Kidney tubule cell (primary cell): ENCODE measurements at places on chromosomes 1 and 21.
A peak's percentile ranks its signal among the peaks of the same experiment; 100 is the strongest.

DNA sequence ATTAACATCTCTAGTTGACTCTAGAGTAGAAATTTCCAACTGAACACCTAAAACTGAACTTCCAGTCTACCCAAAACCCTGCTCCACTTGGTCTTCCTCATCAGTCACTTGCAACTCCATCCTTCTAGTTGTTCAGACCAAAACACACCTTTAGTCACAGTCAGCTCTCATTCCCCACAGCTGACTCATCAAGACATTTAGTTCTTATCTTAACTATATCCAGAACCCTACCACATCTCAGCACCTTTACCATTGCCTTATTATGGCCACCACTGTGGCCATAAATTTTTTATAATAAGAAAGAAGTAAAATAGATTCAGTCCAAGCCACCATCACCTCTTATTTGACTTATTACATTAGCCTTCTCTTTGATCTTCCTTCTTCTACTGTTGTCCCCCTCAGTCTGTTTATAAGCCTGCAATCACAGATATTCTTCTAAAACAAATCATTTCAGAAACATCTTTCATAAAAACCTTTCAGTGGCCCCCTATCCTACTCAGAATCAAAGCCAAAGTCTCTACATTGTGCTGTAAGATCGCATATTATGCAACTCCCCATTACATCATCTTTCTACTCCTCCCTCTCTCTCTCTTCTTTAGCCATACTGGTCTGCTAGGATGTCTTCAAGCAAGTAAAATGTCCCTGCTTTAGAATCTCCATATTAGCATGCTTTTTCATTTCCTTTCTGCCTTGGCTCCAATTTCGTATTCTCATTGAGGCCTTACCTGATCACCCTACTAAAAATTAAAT is 275.9 kb downstream of the LRRC40 start:
- peak; percentile 23 for DNase-seq

DNA sequence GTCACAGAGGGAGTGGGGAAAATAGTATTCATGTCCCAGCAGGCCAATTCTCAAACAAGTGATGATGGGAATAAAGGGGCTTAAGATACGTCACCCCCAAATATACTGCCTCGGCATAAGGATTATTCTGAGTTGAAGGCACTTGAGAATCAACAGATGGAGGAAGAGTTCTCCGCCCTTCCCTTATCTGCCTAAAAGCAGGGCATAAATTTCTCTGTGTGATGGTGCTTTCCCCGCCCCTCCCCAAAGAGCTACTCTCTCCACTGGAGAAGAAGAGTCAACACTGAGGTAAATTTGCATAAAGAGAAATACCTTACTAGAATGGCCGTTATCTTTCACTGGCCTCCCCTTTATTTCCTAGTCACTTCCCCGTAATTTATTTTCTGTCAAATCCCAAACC is 18.7 kb downstream of the BECN2 start:
- DNase-seq = no peak

DNA sequence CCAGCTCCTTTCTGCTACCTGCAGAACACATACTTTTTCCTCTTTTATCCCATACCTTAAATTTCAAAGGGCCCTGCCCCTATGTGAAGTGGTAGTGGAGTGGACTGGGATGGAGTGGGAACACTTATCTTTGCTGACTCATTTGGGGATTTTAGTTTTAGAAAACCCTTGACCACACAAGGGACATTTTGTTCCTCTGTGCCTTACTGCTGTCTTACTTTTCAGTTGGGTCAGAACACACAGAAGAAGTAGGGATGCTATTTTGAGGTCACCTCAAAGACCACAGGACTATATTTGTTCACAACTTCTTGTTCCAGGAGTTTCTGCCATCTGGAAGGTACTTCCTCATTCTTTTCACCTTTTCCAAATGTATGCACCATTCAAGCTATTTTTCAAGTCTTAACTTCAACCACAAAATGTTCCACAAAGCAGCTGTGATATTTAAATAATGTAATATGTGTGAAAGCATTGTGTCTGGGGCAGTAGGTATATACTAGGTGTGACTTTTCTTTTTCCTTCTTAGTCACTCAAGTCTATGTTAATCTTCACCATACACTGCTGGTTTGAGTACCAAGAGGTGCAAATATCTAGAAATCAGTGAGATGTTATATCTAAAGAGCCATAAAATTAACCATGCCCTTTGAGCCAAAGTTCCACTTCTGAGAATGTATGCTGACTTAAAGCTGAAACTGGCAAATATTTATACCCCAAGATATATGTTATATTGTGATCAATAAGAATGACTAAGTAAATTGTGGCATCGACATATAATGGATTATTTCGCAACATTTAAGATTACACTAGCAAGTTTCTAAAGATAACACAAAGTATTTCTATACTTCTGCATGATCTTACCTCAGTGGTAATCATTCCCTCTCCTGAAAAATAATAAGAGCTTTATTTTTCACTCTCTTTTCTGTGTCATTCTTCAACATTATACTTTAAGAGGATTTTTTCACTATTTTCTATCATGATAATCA is 308.5 kb downstream of the MRPL39 start:
- peak; percentile 22 for DNase-seq

DNA sequence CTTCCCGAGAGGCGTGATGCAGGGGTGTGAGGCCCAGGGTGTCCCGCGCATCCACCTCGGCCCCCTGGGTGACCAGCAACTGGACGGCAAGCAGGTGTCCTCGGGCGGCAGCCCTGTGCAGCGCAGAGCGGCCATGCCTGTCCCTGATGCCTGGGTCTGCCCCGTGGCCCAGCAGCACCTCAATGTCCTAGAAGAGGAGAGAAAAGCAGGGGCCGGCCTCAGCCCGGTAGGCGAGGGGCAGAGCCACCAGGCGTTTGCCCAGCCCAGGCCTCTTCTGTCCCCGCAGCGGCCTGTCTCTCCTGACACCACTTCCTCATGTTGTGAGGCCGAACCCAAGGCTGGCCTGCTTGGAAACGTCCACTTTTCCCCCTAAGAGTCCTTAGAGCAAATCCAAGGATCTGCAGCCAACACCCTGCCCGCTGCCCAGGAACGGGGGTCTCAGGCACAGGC is 1.7 kb downstream of the ANKRD65 start:
- no peak for DNase-seq

GRCh38 chr1:219958875-219959417 is 30.6 kb upstream of the SLC30A10 start:
- no peak for DNase-seq

GRCh38 chr1:14255233-14255632 is 343.3 kb upstream of the KAZN start:
- DNase-seq = no peak

- no peak for DNase-seq
These were observed 42.9 kb upstream of the SLC44A3 start for GRCh38 chr1:94777281-94777680.

- no peak for DNase-seq
These were observed 5.9 kb upstream of the PTPRF start for GRCh38 chr1:43524804-43525203.

DNA sequence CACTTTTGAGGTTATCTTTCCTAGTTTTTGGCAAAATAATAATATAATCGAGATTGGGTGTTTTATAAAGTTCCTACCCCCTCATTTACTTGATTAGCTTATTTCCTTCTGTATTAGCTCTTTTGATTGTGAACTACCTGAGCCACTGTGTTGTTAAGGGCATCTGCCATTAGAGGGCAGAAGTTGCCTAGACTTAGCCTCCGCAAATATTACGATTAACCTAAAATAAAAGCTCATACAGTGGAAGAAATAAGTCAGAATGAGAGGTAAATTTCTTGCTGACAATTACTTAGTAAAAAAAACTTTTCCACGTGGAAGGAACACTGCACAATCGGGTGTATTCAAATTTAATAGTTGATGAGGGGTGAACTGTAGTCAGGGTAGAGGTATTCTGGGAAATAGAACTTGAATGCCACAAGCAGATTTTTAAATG is 2.3 kb downstream of the H3-3A start:
- peak; percentile 68 for DNase-seq

GRCh38 chr1:31005198-31005597 is 60.3 kb downstream of the PUM1 start:
- DNase-seq = no peak

- DNase-seq = no peak
These were observed 249.6 kb downstream of the PTPRC start for GRCh38 chr1:198888379-198888943.

GRCh38 chr1:246726881-246727280 is 2.7 kb downstream of the SCCPDH start:
- DNase-seq = no peak

GRCh38 chr1:229986737-229987337 is 80.2 kb upstream of the GALNT2 start:
- no peak for DNase-seq

GRCh38 chr1:228079601-228080263 is 2.8 kb upstream of the ARF1 start:
- no peak for DNase-seq

DNA sequence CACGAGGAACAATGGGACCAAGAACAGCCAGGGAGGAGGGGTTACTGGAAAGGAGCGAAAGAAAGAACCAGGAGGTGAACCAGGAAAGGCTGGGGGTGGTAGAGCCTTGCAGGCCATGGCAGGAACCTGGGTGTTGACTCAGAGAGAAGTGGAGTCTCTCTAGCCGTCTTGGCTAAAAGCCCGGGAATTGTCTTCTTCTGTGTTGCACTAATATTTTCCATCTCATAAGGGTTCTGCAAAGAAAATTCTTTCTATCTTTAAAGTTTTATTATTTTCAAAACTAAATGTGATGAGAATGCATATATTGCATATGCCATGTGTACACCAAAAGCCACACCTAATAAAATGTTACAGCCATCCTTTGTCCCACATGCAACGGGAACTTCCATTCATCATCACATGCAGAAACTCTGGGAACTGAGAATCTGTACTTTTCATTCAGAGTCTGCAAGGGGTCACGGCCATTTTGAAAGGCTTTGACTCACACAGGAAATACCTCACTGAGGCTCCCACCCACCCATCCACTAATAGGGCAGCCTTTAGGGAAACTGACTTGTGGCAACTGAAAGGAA is 38.0 kb downstream of the ERG start:
- no peak for DNase-seq

- no peak for DNase-seq
These were observed 43.6 kb downstream of the ALG6 start for GRCh38 chr1:63411066-63411465.

DNA sequence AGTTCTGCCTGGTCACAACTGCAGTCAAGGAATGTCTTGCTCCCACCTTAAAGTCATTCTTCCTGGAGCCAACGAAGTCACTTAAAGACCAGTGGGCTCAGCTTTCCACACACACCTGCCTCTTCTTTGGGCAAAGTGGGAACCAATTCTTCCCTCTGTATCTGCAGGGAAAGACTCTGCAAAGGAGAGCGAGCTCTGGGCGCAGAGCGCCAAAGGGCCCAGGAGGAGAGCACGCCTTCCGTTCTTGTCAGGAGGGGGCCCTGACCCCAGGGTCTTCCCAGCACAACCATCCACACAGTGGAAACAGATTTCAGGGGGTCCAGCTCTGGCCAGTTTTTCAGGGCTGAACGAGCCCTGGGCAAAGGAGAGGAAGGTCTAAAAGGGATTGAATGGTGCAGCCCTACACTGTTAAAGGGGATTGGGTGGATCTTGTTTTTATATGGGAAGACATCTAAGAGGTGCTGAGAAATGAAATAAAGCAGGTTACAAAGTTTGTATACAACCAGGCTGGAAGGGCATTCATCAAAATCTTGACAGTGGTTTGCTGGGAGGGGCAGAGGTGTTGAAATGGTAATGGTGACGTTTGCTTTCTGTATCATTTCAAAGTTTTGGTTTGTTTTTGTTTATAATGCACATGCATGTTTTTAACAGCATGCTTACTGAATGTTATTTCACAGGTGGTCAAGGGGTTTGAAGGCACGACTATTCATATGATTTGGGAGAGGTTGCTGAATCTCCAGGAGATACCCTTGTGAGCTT is 6.8 kb upstream of the OLIG2 start:
- DNase-seq = no peak

- no peak for DNase-seq
These were observed 182.0 kb downstream of the LMX1A start for GRCh38 chr1:165174491-165174890.

GRCh38 chr1:15184436-15185241 is 31.1 kb downstream of the TMEM51 start:
- no peak for DNase-seq

DNA sequence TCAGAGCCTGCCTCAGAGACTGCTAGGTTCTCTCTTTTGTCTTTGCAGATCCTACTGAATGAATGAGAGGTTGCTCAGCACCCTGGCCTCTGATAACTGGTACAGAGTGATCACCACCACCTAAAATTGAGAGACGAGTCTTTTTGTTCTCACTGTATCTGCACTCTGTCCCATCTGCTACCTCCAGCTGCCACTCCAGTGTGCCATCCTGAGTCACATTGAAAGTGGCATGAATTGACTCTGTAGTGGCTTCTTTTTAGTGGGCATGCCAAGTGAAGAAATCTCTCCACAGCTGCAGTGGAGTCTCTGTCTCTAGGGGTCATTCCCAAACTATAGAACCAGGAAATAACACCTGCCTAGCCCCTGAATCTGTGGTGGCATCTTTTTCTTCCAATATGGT is 14.7 kb downstream of the CAMK1G start:
- DNase-seq = no peak

GRCh38 chr1:14148526-14148925 is 448.5 kb downstream of the PRDM2 start:
- no peak for DNase-seq

DNA sequence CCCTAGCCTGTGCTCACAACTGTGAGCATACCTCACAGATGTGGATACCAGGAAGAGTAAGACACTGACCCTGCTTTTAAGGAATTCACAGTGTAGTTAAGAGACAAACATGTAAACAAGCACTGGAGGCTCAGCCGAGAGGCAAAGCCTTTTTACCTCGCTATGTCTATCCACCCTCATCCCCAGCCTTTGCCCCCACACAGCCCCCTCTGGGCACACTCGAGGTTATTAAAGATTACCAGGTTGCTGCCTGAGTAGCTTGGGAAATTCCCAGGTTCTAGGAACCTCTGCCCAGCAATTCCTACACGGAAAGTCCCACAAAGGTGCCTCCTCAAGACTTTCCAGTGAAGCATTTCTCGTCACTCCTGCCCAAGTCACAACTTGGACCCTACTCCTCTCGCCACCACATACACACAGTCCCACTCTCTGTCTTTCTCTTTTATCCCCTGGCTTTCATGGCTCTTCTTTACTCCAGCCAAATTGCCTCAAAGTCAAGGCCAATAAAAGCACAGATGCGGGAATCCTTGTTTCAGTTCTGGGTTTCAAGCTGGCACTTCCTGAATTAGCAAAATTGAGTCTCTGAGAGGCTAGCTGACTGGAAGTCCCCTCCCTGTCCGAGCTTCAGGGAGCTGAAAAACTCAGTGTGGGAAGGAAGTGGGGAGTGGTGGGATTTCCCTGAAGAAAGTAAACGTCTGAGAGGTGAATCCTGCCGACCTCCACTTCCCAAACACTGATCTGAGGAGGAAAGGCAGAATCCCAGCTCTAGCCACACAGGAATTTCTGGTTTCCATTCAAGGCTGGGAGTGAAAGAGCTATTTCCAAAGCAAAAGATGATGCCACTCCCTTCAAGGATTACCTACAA is 7.6 kb downstream of the DENND2D start:
- DNase-seq = peak; percentile 84

DNA sequence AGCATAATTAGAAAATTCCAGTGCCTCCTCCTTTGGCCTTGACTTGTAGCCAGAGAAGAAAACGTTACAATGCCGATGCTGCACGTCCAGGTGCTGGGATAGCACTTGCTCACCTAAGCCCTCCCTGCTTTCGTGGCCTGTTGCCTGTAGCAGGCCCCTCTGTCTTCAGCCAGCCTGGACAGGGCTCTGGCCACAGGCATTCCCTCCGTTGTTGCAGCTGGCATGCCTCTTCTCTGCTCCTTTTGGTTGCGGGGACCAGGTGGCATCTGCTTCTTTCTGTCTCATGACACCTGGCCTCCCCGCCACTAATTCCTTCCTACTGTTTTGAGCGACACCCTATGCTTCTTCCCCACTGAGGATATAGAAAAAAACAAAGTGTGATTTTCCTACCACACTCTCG is 54.6 kb upstream of the MORC3 start:
- no peak for DNase-seq
